ENCODE measurements at places on chromosomes 6 and 20. TPM values are rescaled to one million over a fixed set of nuclear protein-coding genes. Genes with fewer than 3 reads are reported as not detected.

The OPRM1 gene
- 0.98 TPM for total RNA-seq

The SGK2 gene
- 0.74 TPM for total RNA-seq

The CST5 gene
- total RNA-seq = not detected

The ISM1 gene
- total RNA-seq = 0.74 TPM

The ZNF831 gene
- total RNA-seq = under 0.01 TPM

The SMOC2 gene
- total RNA-seq = 3.2 TPM

The COL11A2 gene
- 1.2 TPM for total RNA-seq

The MRAP2 gene
- 2.5 TPM for total RNA-seq

The POM121L2 gene
- total RNA-seq = not detected

The SIGLEC1 gene
- total RNA-seq = 0.25 TPM

The BCAS4 gene
- total RNA-seq = 10.1 TPM
